Hematopoietic multipotent progenitor cell treated with erythropoietin and hydrocortisone succinate and interleukin-3 and kit ligand, for 4 days (in vitro differentiated cells): ENCODE measurements at places on chromosomes 7 and 10.

DNA sequence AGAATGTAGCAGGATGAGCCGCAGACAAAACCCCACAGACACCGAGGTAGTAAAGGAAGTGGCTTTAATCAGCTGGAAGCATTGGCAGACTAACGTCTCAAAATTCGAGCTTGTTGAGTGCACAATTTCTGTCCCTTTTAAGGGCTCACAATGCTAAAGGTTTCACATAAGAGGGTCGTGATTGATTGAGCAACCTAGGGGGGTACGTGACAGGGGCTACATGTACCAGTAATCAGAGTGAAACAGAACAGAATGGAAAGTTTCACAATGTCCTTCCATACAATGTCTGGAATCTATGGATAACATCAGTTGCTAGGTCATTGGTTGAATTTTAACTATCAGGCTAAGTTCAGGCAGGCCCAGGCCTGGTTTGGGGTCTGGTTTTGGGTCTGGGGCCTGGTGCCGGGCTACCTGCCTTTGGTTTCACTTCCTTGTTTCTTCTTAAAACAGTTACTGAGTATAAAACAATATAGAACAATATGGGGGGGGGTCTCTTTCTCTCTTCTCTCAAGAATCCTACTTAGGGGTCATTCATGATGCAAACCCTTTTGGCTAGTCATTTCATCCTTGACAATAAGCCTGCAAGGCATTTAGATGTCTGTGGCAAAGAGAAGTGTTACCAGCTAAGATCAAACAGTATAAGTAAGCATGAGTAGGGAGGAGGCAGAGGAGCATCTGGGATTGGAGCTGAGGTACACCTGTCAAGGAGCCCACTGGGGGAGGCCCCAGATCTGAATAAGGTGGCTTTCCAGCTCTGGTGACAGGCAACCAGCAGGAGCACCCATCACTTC, 364.1 kb downstream of the TNS3 start:
- DNase-seq, result peak; percentile 25

DNA sequence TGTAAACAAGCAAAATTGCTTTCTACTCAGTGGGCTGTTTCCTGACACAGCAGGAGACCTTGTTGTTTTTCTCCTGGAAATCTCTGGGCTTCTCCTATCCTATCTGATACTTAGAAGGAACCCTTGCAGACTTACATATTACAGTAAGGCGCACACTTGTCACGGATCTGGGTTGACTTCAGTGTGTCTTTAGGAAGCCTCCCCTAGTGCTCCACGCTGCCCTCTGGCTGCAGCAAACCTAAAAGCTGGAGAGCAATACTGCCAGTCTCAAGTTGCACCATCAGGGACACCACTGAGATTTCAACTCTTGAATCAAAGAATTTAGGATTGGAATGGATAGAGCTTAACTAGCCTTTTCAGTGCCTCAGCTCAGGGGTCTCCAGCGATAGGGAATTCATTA, 495.3 kb downstream of the LRMDA start:
- DNase-seq, result no peak

- no peak for DNase-seq
Observed at GRCh38 chr10:89978081-89978480, 276.7 kb downstream of the KIF20B start.

DNA sequence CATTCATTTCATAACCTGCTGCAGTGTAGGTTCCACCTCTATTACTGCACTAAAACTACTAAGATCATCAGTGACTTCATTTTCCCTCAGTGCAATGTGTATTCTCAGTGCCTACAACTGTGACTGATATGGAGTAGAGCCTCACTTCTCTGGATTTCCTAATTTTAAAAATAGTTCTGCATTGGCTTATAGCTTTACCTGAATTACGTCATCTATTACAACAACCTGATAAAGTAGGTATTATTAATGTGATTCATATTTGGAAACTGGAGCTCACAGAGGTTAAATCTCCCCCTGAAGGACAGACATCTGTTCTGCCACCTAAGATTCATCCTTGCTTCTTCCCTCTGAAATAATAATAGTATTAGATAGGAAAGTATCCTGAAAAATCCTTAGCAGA, 70.9 kb upstream of the NOBOX start:
- DNase-seq, result no peak

- DNase-seq, result no peak
Observed at GRCh38 chr7:100175296-100175935, 1.8 kb downstream of the GPC2 start.

DNA sequence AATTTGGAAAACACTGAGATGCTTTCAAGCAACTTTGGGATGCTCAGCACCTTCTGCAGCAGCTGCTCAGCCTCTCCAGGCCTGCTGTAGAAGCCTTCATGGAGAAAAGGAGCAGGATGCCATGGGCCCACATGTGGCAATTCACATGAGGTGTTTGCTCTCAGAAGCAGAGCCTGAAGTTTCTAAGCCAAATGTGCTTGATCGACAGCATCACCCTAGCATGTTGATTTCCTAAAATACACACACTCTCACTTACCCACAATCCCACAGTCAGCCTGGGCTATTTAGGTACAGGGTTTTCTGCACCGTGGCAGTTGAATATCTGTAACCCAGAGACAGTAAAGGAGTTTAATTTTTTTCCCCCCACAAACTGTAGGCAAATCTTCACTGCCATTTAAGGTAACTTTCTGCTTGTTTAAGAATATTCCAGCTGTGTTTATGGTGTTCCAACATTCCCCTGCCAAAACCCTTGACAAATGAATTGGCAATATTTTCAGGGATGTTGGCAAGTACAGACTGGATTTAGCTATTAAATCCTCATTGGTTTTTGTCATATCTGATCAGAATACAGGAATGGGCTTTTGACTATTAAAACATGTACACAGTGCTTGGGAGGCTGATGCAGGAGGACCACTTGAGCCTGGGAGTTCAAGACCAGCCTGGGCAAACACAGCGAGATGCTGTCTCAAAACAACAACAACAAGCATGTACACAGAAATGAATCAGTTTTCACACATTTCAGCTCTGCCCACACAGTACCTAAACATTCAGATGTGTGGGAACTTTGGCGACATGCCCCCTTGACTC, 244.2 kb downstream of the CELF2 start:
- DNase-seq, result no peak

DNA sequence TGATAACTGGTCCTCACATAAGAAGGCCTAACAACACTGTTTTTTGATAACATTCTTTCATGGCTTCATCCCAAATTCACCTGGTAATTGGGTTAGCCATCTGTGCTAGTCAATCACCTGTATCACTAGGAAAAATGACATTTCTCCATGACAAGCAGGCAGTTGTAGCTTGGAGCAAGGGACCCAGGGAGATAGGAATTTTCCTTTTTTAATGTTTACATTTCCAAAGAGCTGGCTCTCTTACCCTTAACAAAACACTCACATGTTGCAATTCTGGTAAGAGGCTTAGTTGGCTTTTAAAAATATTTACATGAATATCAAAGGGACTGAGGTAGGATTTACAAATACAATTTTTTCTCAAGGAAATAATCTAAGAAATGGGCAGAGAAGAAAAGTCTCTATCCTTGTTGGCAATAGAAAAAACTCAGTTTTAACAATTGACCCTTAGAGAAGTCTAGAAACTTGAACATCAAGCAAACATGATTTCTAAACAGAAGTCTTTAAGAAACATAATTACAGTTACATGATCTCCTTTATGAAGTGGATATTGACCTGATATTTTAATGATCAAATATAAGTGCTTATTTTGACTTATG, 16.1 kb upstream of the AKR1C1 start:
- DNase-seq, result no peak
